ENCODE measurements at places on chromosomes 12 and 14.
A peak's percentile ranks its signal among the peaks of the same experiment; 100 is the strongest.

GRCh38 chr14:29643433-29644211, 284.0 kb downstream of the PRKD1 start:
- DNase-seq: no peak

DNA sequence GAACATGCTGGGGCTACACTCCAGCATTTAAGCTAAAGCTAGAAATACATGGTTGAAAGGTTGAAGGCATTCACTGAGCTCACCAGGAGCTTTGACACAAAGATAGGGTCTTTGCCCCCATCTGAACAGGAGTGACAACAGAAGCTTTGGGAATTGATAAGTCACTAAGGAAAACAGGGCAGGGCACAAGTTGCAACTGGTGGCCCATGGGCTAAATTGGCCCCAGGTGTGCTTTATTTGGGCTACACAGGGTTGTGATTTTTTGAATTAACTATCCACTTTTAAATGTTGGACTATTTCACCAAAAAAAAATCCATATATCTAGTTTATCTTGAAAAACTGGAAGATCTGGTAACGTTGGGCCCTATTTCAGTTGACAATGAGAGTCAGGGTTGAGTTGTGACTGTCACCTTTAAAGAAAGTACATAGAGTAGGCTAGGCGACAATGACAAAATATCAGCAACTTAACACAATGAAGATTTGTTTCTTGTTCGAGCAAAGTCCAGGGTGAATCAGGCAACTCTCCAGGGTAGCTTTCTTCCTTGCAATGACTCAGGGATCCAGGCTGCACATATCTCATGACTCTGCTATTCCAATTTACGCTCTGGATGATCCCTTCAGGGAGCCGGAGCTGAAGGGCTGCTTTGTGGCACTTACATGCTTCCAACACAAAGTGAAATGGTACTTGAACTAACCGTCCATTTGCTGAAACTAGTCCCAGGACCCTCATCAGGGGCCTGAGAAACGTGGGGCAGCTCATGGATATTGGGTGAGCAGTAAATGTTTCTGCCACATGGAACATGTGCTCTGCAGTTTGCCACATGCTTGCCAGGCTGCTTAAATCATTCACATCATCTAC, 13.3 kb upstream of the EIF4B start:
- no peak for DNase-seq

GRCh38 chr12:104583301-104583700, 126.6 kb downstream of the CHST11 start:
- no peak for DNase-seq

DNA sequence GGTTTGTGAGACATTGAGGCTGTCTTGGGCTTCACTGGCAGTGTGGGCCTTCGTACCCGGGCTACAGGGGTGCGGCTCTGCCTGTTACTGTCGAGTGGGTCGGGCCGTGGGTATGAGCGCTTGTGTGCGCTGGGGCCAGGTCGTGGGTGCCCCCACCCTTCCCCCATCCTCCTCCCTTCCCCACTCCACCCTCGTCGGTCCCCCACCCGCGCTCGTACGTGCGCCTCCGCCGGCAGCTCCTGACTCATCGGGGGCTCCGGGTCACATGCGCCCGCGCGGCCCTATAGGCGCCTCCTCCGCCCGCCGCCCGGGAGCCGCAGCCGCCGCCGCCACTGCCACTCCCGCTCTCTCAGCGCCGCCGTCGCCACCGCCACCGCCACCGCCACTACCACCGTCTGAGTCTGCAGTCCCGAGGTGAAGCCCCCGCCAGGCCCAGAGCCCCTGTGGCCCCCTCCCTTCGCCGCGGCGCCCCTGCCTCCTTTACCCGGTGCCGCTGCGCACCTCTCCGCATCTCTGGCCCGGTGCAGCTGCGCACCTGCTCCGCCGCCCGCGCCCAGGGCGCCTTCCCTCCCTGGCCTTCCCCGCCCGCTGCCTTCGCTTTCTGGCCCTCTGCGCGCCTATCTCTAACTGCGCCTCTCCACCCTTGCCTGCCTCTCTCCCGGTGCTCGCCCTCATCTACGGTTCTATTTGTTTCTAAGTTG, at the start of gene ENO2:
TSS of gene ENO2 (plus strand) at position 335 of the 701 bp plus-strand sequence. CDS start 1,253 bp downstream, outside the sequence.
- peak; percentile 80 for DNase-seq

GRCh38 chr12:65655074-65655493, 169.2 kb upstream of the HMGA2 start:
- no peak for DNase-seq

- no peak for DNase-seq
These were observed 23.8 kb downstream of the ACTN1 start for GRCh38 chr14:68955164-68955850.

DNA sequence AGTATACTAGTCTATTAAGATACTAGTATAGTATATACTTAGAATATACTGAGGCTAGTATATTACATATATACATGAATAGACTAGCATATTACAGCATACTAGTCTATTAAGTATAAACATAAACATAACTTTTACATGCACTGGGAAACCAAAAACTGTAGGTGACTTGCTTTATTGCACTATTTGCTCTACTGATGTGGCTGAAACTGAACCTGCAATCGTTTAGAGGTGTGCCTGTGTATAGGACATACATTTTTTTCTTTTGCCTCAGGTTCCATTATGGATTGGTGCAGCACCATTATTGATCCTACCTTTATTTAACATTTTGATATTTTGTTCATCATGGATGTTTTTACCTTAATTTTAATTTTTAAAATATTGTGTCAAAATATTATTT, 143.2 kb upstream of the RGS6 start:
- no peak for DNase-seq

GRCh38 chr14:53951627-53952303, 4.9 kb downstream of the BMP4 start:
- DNase-seq: no peak

GRCh38 chr12:22578328-22578727, 34.0 kb upstream of the C2CD5 start:
- DNase-seq: no peak

- DNase-seq: no peak
These were observed 22.3 kb upstream of the PLEKHH1 start for GRCh38 chr14:67510836-67511235.

DNA sequence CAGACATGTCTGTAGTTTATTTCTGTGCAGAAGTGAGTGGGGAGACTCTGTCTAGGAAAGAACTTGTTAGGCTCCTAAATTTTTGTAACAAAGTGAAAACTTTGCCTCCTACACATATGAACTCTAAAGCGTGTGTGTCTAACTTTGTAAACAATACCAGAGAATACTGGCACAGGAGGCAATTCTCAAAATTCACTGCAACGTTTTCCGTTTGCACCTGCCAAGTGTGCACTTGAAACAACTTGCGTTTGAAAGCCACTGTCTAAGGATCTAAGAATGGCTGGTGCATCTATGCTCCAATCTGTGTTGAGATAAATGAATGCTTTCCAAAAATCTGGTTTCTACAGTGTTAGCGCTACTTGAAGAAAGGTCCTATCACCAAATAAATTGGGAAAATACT, 15.3 kb downstream of the GRIP1 start:
- DNase-seq: no peak

- DNase-seq: no peak
These were observed at the start of gene HOXC13 for GRCh38 chr12:53938326-53939140. Gene HOXC13, plus strand, starts transcription at chr12:53938831. Its CDS starts 76 bp downstream, at chr12:53938907.

- no peak for DNase-seq
These were observed 319.2 kb downstream of the NUAK1 start for GRCh38 chr12:105819549-105819948.

DNA sequence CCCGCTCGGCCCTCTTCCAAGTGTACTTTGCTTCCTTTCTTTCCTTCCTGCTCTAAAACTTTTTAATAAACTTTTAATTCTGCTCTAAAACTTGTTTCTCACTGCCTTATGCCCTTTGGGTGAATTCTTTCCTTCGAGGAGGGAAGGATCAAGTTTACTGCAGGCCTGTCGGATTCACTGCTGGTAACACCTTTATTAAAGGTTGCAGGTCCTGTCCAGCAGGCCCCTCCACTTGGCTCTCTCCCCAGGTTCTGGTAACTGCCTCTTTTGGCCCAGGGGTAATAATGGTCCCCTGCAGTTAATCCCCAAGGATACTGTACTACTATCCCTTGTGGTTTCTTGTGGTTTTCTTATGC, 152.7 kb upstream of the EEA1 start:
- no peak for DNase-seq

GRCh38 chr14:100471441-100472093, 115.7 kb downstream of the BEGAIN start:
- no peak for DNase-seq

GRCh38 chr12:129381715-129382114, 522.1 kb downstream of the TMEM132D start:
- DNase-seq: no peak

- no peak for DNase-seq
These were observed 85.9 kb downstream of the STXBP6 start for GRCh38 chr14:24964048-24964447.

DNA sequence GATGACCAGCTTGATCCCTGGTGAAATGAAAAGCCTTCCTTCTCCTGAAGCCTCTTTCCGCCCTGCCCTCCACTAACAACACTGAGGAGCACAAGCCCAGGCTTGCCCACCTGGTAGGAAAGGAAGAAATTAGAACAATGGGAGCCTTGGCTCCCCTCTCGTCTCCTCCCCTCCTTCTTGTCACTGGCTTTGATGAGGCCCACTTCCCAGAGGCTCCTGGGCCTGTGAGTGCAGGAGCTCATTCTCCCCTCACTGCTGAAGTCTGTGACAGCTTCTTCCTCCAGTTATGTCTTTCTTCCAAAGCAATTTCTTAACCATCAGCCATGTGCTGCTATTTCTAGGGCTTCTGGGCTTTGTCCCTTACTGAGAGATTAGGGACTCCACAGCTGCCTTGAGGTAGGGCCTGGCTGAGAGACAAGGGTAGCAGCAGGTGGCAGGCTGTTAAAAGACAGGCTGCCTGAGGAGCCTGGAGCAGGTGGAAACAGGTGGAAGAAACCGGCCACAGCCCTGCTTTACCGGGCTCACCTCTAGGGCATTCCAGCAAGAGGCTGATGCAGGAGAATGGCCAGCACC, 53.6 kb upstream of the SRSF5 start:
- DNase-seq: no peak

- DNase-seq: no peak
These were observed 256.4 kb downstream of the GRIN2B start for GRCh38 chr12:13725049-13725448.

- no peak for DNase-seq
These were observed 8.7 kb upstream of the SMUG1 start for GRCh38 chr12:54197431-54197909.

DNA sequence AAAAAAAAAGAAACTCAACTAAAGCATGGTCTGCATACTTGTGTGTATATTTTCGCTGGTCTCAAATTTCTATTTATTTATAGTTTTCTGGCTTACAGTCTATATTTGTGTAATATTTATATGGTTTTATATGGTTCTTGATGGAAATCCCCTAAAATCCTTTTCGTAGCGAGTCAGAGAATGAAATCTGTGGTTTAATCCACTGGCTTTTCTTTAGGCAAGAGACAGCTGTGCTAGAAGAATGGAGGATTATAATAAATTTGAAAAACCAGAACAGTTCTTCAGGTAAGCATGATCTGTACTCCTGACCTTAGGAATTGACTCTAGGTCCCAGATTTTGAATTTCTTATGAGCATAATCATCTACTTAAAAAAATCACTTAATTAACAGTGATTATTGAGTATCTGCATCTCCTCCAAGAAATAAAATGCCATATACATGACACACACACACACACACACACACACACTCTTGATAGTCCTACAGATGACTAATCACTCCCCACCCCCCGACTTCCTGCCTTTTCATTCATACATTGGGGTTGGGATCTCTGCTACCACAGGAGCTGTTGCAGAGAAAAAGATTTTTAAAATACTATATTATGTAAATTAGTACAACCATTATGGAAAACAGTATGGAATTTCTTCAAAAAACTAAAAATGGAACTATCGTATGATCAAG, 113.4 kb downstream of the CRADD start:
- DNase-seq: no peak

- DNase-seq: no peak
These were observed 2.9 kb downstream of the GPATCH2L start for GRCh38 chr14:76154539-76155126.

DNA sequence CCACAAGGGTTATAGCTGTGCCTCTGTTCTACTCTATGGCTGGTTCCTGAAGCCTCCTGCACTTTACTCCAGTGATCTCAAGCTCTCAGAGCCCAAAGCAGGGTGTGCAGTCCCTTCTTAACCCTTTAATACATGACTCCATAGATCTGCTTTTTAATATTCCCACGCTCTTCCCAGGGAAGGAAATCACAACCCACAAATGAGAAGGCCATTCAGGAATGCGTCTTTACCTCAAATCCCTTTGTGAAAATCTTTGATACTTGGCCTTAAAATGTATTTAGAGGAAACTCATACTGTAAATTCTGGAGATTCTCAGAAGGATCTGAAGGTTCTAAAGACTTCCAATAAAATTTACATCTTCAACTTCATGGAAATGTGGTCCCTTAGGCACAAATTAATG, 17.0 kb downstream of the NID2 start:
- no peak for DNase-seq

DNA sequence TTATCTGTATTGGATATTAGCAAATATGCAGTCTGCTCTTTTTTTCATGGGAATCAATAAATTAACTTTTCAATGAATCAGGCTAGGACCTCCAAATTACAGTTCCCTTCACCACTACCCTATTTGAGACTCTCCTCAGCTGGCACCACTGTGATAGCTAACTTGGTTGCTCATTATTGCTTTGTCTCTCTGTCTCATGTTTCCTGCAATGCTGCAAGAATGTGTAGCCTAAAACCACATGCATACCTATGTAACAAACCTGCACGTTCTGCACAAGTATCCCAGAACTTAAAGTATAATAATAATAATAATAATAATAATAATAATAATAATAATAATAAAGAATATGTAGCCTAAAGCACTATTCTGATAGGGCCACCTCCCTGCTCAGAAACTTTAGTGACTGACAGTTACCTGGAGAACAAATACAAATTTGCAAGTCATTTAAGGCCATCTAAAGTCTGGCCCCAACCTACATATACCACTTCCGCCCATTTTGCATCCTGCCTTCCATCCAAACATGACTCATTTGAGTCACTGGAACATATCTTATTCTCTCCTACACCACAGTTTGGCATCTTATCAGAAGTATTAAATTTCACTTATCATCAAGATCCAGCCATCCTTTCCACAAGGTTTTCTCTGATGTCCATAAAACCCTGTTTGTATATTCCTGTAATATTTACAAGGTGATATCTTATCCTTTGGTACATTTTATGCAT, 215.1 kb downstream of the LRRK2 start:
- DNase-seq: no peak

- no peak for DNase-seq
These were observed 185.6 kb downstream of the ZFP36L1 start for GRCh38 chr14:68607081-68607866.

Measured in stimulated activated CD4-positive, alpha-beta T cell treated with anti-CD3 and anti-CD28 coated beads, TNF-alpha, amount 100 ng/mL, for 4 hours (primary cell).